AG08396 (cell line): ENCODE measurements at places on chromosomes 12 and 14.

GRCh38 chr14:74921053-74921620, 1.9 kb downstream of the RPS6KL1 start:
- DNase-seq: no peak

DNA sequence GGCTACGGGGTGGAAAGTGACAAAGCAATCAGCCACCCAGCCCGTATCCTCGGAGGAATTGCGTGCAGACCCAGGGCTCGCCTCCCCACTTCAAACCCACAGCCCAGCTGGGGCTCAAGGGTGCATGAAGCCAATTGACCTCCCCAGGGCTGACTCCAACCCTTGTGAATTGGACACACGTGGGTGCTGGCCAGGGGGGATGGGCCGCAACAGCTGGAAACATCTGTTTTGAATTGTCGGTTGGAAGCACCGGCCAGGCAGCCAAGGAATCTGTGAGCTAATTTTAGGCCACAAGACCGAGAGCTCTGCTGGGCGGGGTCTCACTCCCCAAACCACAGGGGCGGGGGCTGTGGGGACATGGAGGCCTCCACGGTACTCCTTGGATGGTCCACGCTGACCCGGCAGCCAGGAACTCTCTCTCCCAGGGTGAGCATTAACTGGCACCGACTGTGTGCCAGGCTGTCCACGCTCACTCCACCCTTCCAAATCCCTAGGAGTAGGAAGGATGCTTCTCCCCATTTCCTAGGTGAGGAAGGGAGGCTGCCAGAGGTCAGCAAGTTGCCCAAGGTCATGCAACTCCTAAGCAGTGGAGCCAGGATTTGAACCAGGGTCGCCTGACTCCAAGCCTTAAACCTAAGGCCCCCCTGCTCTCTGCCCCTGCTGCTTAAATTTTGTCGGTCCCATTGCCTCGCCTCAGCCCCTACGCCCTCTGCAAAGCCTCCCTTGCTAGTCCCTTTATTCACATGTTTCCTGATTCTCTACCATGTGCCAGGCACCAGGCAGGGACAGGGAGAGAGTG, 11.9 kb upstream of the TMEM119 start:
- peak; percentile 86 for DNase-seq

DNA sequence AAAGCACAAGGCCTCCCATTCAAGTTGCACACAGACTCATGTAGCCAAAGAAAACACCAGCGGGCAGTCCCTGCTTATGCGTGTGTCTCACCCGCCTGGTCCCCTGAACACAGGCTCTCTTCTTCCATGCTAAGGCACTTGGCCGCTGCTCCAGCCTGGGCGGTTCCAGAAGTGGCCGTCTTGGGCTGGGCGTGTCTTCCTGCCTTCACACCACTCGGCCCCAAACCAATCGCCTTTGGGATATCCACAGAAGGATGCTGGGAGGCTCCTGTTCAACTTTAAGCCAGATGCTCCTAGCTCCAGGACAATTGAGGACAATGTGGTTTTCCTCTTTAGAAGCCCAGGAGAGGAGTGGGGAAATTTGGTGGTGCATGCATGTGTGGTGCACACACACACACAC, 2.2 kb downstream of the SCARB1 start:
- no peak for DNase-seq

- no peak for DNase-seq
These were observed 709.0 kb upstream of the FOXG1 start for GRCh38 chr14:28057359-28058296.

DNA sequence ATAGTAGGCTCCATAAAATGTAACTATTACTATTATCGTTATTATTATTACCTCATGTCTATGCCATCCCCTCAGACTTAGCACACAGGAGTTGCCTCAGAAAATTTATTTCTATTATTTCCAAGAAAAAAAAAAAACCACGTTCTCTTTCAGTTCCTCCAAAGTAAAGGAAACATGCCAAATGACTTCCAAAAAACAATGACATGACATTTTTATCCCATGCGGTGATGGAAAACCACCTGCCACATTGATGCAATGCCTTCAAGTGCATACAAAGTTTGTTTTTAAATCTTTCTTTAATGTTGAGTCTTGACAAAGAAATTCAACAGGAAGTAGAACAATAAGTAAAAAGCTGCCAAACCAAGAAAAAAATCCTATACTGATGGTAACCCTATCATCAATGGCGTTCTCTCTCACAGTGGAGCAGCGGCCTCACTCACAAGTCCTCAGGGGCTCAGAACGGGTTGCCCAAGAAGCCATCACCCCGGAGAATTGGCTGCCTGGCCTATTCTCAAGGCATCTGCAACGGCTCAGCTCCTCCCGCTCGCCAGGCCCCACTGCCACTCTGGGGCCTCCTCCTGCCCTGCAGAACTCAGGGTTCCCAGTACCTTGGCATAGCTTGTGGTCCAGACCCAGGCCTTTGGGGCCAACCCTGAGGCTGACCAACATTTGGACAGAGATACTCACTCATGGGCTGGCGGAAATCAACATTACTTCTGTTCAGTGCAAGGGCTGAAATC, 51.9 kb downstream of the SERPINA3 start:
- no peak for DNase-seq

DNA sequence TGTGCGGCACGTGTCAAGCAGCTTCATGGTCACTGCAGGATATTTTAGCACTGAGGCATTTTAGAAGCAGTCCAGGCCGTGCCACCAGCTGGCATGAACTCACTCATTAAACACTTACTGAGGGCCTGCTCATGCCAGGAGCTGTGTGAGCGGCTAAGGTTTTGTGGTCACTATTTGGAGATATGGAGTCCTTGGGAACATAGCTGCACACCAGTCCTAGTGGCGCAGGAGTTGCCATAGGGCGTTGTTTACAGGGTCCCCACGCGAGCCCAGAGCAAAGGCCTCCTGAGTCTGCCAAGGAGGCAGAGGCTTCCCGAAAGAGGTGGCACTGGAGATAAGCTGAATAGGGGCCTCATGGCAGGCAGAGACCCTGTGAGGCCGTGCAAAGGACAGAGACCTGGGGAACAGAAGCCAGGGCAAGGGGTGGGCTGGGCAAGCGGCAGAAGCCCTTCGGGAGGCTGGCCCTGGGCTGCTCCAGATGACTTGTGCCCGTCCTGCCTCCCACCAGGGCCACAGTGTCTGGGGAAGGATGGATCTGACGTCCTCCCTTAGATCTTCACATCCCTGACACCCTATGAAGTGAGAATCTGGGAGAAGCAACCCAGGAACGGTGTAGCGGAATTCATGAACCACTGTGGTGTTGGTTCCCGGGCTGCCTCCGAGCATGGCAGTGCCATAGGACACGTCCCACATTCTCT, 38.9 kb downstream of the SFSWAP start:
- DNase-seq: no peak

DNA sequence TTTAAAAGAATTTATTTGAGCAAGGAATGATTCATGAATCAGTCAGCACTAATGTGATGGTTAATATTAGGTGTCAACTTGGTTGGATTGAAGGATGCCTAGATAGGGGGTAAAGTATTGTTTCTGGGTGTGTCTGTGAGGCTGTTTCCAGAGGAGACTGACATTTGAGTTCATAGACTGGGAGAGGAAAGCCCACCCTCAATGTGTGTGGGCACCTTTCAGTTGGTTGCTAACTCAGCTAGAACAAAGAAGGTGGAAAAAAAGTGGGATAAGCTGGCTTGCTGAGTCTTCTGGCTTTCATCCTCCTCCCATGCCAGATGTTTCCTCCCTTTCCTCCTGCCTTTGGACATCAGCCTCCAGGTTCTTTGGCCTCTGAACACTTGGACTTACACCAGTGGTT, 47.2 kb downstream of the TESPA1 start:
- DNase-seq: no peak

- DNase-seq: no peak
These were observed 42.0 kb downstream of the LTBP2 start for GRCh38 chr14:74569806-74570591.

DNA sequence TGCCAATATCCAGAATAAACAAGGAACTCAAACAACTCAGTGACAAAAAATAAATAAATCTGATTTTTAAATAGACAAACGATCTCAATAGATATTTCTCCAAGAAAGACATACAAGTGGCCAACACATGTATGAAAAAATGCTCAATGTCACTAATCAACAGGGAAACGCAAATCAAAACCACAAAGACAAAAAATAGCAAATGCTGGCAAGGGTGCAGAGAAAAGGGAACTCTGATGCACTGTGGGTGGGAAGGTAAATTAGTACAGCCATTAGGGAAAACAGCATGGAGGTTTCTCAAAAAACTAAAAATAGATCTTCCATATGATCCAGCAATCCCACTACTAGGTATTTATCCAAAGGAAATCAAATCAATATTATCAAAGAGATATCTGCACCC, 3.5 kb upstream of the EIF5 start:
- DNase-seq: no peak

DNA sequence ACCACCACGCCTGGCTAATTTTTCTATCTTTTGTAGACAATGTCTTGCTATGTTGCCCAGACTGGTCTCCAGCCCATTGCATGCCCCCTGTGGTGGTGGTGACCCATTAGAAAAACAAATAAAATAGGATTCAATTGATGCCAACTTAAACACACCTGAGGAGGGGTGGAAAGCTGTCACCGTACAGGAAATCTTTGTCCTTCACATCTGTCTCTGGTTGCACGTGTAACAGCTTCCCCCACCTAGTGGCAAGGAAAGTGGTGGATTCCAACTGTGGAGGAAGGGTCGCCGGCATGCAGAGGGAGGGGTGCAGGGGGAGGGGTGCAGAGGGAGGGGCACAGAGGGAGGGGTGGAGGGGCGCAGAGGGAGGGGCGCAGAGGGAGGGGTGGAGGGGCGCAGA, 26.1 kb upstream of the GPR68 start:
- no peak for DNase-seq

- no peak for DNase-seq
These were observed 69.3 kb downstream of the BCAT1 start for GRCh38 chr12:24879644-24880043.

DNA sequence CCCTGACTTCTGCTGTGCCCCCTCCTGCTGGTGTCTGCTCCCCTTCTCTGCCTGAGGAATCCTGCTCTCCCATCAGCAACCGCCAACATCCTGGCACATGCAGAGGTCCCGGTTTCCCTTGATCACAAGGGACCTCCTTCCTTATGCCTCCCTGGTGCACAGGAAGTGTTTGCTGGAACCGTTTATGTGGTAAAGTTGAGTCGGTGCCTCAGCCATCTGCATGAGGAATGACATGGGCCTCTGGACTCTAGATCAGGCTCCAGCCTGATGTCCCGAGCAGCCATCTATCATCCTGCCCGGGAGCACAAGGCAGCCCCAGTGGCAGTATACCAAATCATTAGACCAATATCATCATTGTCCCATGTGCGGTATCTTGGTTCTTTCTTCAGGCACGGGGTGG, 90.4 kb downstream of the BORCS5 start:
- no peak for DNase-seq

DNA sequence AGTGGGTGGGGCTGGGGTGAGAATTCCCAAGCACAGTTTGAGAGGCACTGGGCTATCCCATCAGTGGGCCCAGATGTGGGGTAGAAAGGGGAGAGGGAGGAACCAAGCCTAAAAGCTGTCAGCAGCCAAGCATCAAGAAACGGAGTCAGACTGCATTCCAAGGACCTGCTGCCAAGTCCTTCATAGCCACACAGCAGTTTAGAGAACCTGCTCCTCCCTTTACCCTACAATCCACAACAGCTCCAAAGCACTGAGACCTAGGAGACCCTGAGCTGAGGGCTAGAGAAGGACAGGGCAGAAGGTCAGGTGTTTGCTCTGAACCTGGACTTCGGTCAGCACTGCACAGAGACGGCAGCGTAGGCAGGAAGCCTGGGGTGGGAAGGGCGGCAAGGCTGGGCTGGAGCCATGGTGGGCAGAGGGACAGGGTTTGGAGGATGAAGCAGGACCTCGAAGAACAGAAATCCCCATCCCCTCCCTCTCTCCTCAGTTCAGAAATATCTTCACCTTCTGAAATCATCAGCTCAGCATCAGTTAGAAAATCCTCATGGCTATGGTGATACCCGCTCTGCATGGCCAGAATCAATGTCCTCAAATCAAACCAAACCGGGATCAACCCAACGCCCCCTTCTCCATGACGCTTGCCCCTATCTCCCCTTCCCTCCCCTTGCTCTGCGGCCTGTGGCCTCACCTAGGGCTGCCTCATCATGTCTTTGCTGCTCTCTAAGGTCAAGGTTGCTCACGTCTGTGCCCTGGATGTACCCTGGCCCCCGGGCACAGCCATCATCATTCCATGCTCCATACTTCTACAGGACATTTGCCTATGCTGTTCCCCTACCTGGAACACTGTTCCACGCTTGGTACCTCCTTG, 12.9 kb upstream of the SERPINA4 start:
- no peak for DNase-seq

- DNase-seq: no peak
These were observed 29.9 kb downstream of the CLEC2D start for GRCh38 chr12:9699269-9699897.

GRCh38 chr12:11580125-11580751, 69.2 kb upstream of the ETV6 start:
- peak; percentile 61 for DNase-seq

DNA sequence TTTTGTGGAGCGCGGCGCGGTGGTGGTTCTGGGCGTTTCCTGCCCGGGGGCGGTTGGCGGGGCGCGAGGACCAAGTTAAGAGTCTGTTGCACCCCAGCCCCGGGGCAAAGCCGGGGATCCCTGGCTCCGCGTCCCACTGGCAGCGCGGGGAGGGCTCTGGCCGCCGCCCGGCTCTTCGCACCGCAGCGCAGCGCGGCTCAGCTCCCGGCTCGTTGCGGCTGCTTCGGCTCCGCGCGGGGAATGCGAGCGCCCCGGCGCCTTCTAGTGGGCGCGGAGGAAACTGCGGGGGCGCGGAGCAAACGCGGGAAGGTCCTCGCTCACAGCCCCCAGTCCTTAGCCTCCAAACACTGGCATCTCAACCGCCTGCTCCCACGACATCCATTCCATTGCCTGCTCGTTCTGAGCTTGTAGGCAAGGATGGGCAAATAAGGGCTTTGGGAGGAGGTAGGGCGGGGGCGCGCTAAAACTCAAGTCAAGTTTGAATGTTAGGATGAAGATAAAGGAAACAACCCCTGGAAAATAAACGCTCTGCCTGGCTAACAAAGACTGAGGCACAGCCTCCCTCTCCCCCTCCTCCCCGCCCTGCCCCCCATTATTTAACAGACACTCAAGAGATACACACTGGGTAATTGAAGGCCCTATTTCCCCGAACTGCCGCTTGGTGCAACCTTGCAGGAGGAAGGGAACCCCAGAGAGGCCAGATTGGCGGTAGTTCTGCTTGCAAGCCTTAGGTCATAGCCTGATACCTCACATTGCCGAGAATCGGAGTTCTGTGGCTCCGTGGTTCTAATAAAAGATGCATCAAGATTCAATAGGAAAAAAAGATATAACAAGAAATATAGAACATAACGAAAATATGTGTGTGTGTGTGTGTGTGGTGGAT, at the start of gene B4GALNT1:
Gene B4GALNT1, minus strand, starts transcription at position 244 of the 883 bp plus-strand sequence. CDS start 1,069 bp downstream, outside the sequence.
- DNase-seq: peak; percentile 91

DNA sequence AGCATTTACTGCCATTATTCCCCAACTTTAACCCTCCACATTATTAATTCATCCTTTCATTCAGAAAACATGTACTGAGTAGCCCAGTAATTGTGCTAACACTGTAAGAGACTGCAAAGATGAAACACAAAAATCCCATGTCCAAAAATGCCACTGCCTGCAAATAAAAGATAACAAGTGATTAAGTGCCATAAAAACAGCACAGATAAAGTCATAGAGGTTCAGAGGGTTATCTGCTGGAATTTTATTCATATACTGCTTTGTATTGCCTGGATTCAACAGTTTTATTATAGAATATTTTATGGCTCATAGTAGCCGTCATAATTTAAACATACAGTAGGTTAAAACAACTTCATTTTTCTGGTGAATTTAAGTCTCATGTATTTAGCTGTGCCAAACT, 177.9 kb downstream of the KICS2 start:
- DNase-seq: no peak

- no peak for DNase-seq
These were observed 382.6 kb upstream of the DCN start for GRCh38 chr12:91565246-91565645.

- no peak for DNase-seq
These were observed 166.7 kb downstream of the RAD51B start for GRCh38 chr14:67986131-67986841.
